Right lung (tissue), 10 donors: ENCODE measurements at places on chromosomes 4 and X. TPM values are rescaled to one million over a fixed set of nuclear protein-coding genes. Genes with fewer than 3 reads are reported as not detected.

The PF4V1 gene
- 0.52 TPM for polyA plus RNA-seq

DNA sequence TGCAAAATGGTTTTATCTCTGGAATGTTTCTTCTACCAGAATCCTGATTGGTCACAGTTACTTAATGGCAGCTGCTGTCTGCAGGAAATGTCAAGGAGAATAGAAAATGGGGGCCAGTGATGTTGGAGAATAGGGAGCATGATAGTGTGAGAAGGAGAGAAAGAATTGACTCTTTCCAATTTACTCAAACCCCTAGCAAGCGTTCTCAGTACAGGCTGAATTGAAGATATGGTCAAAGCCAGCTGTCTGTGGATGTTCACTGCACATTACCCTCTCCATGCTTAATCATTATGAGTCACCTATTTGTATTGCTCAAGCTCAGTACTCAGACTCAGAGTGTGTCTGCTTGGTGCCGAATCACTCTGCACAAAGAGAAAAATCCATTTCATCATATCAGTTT is 57.8 kb upstream of the FAM47B start:
- DNase-seq = no peak

The MAGEC2 gene
- not detected for polyA plus RNA-seq

The LEF1 gene
- 50.8 TPM for polyA plus RNA-seq

The HTRA3 gene
- polyA plus RNA-seq = 11.0 TPM

DNA sequence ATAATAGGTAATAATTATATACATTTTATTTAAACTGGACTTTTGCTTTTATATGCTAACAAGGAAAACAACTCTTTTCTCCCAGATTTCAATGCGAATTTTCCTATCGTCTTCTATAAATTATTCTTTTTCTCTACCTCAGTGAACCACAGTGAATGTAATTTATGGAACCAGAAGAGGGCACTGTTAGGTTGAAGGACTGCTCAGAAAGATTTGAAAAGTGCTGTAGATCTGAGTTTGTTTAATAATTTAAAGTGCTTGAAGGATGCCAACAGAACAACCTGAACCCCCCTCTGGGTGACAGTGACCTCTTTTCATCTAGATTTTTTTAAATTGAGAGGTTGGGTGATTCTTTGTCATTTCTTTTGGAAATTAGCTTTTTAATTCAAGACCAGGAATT is 54.9 kb downstream of the PHOX2B start:
- no peak for DNase-seq

The RAB41 gene
- polyA plus RNA-seq = 1.2 TPM

DNA sequence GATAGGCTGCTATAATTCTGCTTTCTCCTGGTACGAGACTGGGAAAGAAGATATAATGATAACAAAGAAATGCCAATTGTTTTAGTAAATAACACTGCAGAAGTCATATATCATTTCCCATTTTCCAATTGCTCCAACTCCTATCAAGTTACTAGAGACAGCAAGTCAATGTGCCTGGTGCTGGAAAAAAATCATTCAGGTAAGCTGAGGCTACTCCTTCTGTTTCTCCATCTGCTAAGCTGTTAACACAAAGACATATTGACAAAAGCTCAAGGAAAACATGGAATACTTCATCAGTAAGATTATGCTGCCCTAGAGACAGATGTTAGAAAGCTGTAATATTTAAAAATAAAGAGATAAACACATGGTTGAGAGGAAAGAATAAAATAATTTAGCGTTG is 10.0 kb downstream of the NAA11 start:
- DNase-seq = no peak

DNA sequence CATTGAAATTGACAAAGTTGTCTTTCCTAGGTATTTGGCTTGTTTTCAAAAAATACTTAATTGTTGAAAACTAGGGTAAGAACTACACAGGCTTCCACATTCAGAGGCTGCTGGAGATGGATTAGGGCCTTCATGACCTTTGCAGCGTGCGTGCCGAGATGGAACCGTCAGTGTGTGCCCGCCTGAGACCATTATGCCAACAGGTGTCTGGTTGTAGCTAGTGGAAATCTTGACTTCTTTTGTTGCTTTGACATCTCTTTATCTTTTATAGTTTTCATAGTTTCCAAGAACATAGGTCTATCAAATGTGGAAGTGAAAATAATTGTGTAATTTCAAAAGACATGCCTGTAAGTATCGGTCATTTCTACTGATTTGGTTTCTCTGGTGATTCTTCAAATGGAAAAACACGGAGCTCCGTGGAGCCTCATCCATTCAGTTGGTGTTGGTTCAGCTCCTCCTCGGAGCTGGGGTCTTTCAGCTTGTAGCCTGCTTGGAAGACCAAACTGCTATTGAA is 38.9 kb upstream of the CLCN4 start:
- DNase-seq = no peak
